Effector memory CD4-positive, alpha-beta T cell (primary cell): ENCODE measurements at places on chromosomes 5 and 9.

DNA sequence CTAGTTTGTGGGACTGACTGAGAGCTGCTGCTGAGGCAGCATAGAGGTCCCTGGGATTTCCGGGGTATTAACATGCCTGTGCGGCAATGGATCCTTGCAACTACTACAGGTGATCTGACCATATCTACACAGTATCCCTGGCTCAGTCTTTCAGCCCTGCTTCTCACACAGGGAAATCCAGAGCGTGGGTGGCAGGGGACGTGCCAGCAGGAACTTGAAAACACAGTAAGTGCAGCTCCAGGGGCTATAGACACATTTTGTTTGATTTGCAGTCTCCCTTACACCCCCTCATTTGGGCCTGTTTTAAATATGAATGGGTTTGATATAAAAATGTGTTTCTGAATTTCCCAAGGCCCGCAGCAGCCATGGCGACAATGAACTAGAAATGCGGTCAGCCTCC lies 209.5 kb downstream of the DCP2 start:
- H3K4me3 ChIP-seq, result no peak overlapping the region
- no peaks in the 10 kb centered on the region for H3K27me3 ChIP-seq
- H3K4me1 ChIP-seq, result no peaks in the 10 kb centered on the region
- H3K36me3 ChIP-seq, result no peaks in the 10 kb centered on the region
- DNase-seq, result no peak
- no peak overlapping the region for H3K27ac ChIP-seq

DNA sequence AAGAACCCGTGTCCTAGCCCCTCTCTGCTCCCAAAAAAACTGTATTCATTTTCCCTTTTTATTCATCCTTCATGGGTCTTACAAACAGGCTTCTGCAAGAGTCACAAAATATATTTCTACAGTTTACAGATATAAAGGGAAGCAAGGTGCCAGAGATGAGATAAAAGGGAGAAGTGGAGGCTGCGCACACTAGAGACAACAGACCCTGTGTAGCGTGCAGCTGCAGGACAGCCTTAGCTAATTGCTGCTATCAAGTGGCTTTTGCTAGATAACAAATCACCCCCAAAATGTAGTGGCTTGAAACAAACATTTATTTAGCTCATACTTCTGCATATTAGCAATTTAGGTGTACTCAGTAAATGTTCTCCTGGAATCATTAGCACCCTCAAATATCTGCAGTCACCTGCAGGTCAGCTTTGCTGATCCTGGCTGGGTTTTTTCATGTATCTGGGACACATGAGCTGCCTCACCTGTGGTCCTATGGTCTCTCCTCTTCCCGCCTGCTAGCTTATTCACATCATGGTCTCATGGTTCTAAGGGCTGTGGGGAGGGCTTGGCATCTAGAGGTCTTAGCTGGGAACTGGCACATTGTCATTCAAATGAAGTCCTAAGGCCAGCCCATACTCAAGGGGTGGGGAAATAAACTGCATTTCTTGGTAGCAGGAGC lies 29.4 kb downstream of the ARHGEF37 start:
- H3K36me3 ChIP-seq, result no peaks in the 10 kb centered on the region
- H3K27ac ChIP-seq, result no peak overlapping the region
- DNase-seq, result no peak
- H3K4me1 ChIP-seq, result no peaks in the 10 kb centered on the region
- no peak overlapping the region for H3K4me3 ChIP-seq

GRCh38 chr5:169150108-169150507 lies 150.8 kb downstream of the SLIT3 start:
- no peaks in the 10 kb centered on the region for H3K27me3 ChIP-seq
- no peak overlapping the region for H3K27ac ChIP-seq
- H3K36me3 ChIP-seq, result no peaks in the 10 kb centered on the region
- H3K4me1 ChIP-seq, result no peaks in the 10 kb centered on the region

GRCh38 chr5:61603211-61603908 lies 271.3 kb downstream of the ZSWIM6 start:
- H3K36me3 ChIP-seq, result no peaks in the 10 kb centered on the region
- no peak overlapping the region for H3K27ac ChIP-seq
- no peak overlapping the region for H3K4me3 ChIP-seq
- no peak for DNase-seq
- no peaks in the 10 kb centered on the region for H3K4me1 ChIP-seq

GRCh38 chr5:66813306-66813705 lies 217.1 kb downstream of the MAST4 start:
- no peaks in the 10 kb centered on the region for H3K27me3 ChIP-seq
- H3K4me1 ChIP-seq, result no peaks in the 10 kb centered on the region
- H3K27ac ChIP-seq, result no peak overlapping the region
- no peaks in the 10 kb centered on the region for H3K36me3 ChIP-seq
- no peak overlapping the region for H3K4me3 ChIP-seq

DNA sequence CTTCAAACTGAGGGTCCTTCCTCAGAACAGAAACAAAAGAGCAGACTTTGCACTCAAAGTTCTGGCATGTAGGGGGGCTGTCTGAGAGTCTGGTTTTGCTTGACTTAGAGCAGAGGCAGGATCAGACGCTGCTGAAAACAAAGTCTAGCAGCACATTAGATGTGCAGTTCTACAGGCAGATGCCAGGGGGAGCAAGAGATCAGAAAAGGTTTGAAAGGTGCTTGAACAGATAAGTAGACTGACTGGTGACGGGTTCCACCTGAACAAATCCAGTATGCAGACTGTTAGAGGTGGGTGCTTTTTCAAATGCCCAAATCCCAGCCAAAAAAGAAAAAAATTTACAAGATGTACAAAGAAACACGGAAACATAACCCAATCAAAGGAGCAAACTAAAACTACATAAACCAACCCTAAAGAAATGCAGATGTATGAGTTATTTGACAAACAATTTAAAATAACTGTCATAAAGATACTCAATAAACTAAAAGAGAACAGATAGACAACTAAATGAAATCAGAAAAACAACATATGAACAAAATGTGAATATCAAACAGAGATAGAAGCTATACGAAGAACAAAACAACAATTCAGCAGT lies 194.7 kb upstream of the FREM1 start:
- H3K27ac ChIP-seq, result no peak overlapping the region
- H3K4me1 ChIP-seq, result no peaks in the 10 kb centered on the region
- H3K4me3 ChIP-seq, result no peak overlapping the region
- no peaks in the 10 kb centered on the region for H3K36me3 ChIP-seq

GRCh38 chr5:131783874-131784273 lies 12.9 kb downstream of the FNIP1 start:
- DNase-seq, result no peak
- no peak overlapping the region for H3K27ac ChIP-seq
- no peak overlapping the region for H3K4me3 ChIP-seq
- peaks cover 3% of the 10 kb centered on the region for H3K4me1 ChIP-seq
- no peaks in the 10 kb centered on the region for H3K27me3 ChIP-seq

DNA sequence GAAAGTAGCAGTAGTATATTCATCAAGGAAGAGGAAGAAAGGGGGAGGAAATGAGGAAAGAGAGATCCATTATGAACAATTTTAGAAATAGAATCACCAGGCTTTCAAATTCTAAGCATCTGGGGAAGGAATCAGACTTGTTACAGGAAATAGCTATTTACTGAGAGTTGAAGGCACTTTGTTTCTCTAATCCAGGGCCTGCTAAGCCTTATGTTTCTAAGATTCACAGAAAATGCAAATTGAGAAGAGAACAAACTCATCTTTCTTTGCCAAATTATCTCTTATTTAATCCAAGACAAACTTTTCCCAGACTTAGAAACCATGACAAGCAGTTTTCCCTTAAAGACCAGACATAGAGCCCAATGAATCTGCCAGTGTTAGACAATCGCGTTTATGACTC lies 528.0 kb upstream of the NMUR2 start:
- H3K4me3 ChIP-seq, result no peak overlapping the region
- H3K27ac ChIP-seq, result no peak overlapping the region
- H3K4me1 ChIP-seq, result no peaks in the 10 kb centered on the region
- DNase-seq, result no peak
- no peaks in the 10 kb centered on the region for H3K27me3 ChIP-seq

- H3K36me3 ChIP-seq, result peaks cover 34% of the 10 kb centered on the region
- no peak for DNase-seq
- H3K4me3 ChIP-seq, result no peak overlapping the region
Measured at GRCh38 chr9:6490863-6491262, 77.9 kb downstream of the UHRF2 start.
